ENCODE measurements at places on chromosomes 5 and 9.

- DNase-seq = no peak
These were observed 203.6 kb upstream of the MVB12B start for GRCh38 chr9:126122901-126123616.

GRCh38 chr5:16489322-16489791 is 23.8 kb upstream of the ZNF622 start:
- no peak for DNase-seq

- DNase-seq = no peak
These were observed 33.2 kb upstream of the ENHO start for GRCh38 chr9:34555936-34556525.

- no peak for DNase-seq
These were observed 137.6 kb downstream of the CACNA1B start for GRCh38 chr9:138015021-138015829.

DNA sequence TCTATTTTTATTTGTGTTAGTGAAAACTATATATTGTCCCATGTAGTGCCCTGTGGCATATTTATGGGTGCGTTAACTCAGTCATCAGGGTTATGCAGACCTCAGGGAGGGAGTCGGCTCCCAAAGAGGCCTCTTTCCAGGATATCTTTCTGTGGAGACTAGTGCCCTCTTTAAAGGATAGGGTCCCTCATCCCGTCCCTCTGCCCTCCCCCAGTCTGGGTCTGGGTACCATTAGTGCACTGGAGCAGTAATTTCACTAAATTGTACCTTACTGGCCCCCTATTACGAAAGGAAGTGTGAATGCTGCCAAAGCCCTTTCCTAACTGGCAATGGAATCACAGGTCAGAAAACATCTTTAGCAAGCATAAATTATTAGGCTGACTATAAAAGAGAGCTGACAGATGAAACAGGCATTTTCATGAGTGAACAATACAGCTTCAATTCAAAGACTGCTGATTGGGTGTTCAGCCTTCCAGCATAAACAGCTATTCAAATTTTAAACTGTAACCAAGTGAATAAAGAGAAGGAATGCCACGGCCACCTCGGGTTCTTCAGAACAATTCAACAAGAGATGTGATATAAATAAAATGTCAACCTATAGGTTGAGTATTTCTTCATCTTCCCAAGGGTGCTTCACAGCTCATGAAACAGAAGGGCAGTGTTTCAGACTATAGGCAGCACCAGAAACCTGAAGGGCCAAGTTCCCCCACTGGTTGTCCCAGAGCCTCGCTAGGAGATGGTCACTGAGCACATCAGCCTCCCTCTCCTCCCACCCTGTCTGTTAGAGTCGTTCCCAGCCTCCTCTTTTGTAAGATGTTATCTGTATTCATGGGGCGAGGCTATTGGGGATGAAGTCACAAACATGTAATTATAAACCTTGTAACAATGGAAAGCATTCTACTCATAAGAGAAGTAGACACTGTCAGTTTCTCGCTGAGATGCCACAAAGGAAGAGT is 318.7 kb downstream of the TMEM161B start:
- no peak for DNase-seq

All from stimulated activated CD4-positive, alpha-beta T cell treated with anti-CD3 and anti-CD28 coated beads, TNF-alpha, amount 100 ng/mL, for 4 hours (primary cell).